Right atrium auricular region (tissue), 2 donors: ENCODE measurements at places on chromosomes 1 and 21. TPM values are rescaled to one million over a fixed set of nuclear protein-coding genes. Genes with fewer than 3 reads are reported as not detected.

The TMEM125 gene
- total RNA-seq = 2.1 TPM

The CD164L2 gene
- total RNA-seq = not detected

The NENF gene
- 134 TPM for total RNA-seq

The TNFSF4 gene
- 1.4 TPM for total RNA-seq

The SYDE2 gene
- total RNA-seq = 21.8 TPM

GRCh38 chr1:16012590-16013219, 5.1 kb downstream of the HSPB7 start:
- no peak for DNase-seq

GRCh38 chr21:35548904-35549615, 500.0 kb upstream of the RUNX1 start:
- DNase-seq = no peak

DNA sequence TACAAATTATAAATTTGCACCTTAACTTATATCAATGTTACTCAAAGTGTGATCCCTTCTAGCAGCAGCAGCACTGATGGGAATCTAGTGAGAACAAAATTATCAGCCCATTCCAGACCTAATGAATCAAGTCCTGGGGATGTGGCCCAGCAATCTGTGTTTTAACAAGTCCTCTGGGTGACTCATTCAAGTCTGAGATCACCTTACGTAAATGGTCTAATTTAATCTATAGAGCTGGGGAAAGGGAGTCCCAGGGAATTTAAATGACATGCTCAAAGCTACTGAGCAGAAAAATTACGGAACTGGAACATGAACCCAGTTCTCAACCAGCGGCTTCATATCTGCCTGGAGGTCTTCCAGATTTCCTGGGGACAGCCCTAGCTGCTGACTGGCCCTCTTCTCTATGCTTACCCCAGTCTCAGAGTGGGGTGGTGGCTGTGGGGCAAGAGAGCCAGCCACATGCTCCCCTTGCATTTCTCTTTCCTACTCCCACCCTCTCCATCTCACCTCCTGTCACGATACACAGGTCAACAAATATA, 220.0 kb downstream of the TM2D1 start:
- no peak for DNase-seq

GRCh38 chr1:156246241-156246780, 1.5 kb downstream of the PAQR6 start:
- DNase-seq = no peak

DNA sequence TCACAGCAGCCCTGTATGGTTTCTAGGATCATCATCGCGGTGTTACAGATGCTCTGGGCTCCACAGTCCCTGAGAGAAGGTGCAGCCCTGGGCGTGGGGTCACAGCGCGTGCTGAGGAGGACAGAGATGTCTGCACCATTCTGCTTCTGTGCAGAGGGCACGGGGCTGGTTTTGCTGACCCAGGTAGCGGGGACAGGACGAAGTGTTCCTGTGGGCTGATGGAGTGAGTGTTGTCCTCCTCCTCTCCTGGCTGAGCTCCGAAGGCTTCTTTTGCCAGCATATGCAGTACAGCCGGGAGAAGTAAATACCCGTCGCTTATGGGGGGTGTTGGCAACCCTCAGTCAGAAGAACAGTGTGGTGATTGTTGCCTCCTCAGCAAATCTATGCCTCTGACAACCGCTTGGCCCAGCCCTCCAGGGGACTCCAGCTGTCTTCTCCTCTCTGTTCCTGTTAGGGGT, 101.5 kb downstream of the DDX20 start:
- DNase-seq = peak; percentile 61

DNA sequence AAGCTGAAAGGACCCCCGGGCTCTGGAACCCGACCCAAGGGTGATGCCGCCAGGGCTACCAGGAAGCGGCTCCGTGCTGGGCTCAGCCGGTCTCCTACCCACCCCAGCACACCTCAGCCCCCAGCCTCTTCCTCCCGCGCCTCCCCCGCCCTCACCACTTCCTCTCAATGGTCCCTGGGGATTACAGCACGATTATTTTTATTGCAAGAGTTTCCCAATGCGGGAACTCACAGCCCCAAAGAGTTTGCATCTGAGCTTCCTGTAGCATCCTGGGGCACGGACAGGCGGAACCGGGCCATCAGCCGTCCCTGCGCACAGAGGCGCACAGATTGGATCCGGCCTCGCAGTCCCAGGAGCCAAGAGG, 8.7 kb upstream of the SLX9 start:
- DNase-seq = no peak

DNA sequence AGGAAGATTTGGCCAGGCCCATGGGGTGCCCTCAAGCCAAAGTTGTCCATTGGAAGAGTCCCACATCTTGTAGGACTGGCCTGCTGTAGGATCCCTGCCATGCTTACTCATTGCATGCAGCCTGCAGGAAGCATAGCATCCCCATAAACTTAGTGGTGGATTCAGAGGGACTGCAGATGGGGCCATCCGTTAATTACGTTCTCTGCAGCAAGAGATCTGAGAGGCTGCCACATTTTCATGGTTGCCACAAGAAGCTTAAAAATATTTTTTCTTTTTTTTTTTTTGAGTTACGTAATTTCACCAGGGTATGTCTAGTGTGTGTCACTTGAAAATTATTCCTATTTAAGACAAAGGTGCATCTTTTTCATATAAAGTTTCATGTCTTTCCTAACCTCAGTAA, 329.7 kb upstream of the USP24 start:
- DNase-seq = no peak

DNA sequence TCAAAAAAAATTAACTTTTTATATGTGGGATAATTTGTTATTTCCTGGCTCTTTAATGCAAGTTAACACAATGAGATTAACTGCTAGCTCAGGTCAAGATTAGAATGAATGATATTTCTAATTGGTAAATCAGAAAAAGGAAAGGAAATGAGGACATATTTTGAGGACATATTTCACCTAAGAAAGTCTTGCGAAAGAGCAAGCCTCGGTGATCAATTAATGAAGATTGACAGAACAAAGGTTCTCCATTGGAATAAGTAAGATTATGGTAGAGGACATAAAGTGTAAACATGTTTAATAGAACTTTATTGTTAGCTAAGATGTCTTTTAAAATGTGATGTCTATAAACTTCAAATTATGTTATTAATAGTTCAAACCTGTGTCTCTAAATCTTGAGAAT, 1617.8 kb downstream of the KCNT2 start:
- no peak for DNase-seq

- no peak for DNase-seq
Measured at GRCh38 chr1:187696073-187696472, 867.3 kb downstream of the PLA2G4A start.

GRCh38 chr1:169128562-169128961, 22.1 kb downstream of the ATP1B1 start:
- no peak for DNase-seq

GRCh38 chr1:160776178-160776577, 19.8 kb upstream of the LY9 start:
- DNase-seq = no peak

DNA sequence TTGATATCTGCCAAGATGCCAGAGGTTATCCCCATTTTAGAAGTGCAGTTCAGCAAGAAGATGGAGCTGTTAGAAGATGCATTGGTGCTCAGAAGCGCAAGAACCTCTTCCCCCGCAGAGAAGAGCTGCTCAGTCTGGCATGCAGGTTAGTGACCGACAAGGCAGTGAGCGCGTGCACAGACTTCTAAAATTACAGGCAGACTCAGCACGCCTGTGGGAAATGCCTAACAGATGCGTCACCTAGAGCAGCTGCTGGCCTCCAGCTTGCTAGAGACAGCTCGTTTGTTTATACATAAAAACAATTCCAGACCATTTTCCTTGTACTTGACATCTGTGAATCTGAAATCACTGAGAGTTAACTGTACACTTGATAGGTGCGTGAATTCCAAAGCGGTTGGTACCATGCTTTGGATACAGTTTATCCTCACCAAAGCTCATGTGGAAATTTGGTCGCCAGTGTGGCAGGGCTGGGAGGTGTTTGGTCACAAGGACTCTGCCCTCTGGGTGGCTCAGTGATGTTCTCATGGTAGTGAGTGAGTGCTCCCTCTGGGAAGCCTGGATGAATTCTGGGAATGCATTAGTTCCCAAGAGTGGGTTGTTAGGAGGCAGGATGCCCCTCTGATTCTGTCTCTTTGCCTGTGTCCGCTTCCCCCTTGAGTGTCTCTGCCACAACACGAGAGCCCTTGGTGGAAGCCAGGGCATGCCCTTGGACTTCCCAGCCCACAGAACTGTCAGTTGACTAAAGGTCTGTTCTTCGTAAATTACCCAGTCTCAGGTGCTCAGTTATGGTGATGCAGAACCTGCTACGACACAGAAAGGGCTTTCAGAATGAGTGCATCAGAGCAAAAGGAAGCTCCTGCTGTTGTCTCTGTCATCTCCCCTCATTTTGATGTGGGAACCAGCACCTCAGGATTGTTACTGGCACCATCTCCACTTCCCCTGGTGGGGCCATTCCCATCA, 24.4 kb downstream of the SNAP47 start:
- peak; percentile 75 for DNase-seq

DNA sequence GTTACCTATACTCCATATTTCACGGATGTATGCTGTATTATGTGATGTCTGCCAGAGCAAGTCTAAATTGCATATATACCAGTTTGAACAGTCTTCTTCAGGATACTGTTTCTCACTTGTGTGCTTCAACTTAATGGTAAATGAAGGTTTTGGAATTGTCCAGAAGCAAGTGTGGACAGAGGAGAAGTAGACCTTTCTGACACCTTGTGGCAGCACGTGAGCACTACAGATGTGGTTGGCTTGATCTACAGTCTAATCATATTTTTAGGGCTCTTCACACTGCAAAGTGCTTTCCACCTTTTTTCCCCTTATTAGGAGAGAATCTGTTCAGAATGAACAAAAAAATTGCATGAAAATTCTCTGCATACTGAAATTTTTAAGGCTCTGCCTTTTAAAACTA, 10.9 kb downstream of the MORC3 start:
- DNase-seq = no peak

GRCh38 chr1:221157026-221157761, 278.0 kb downstream of the HLX start:
- no peak for DNase-seq

- no peak for DNase-seq
Measured at GRCh38 chr21:36744560-36745231, 45.8 kb downstream of the SIM2 start.

- no peak for DNase-seq
Measured at GRCh38 chr1:45526135-45526644, 4.5 kb upstream of the PRDX1 start.

DNA sequence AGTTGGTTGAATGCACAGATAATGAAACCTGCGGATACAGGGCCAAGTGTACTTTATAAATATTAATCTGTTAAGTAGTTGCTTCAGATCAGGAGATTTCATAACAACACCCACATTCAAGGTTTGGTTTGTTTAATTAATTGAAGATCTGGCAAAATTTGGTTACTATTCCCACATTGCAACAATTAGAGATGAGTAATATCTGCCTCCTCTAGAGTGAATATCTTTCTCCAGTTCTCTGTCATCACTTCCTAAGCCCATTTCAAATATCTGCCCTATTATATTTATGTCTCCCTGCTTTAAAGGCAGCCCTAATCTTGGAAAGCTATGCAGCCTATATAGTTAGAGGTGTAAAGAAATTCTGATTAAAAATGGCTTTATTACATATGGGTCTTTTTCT, 61.4 kb downstream of the PPP2R5A start:
- DNase-seq = no peak

- no peak for DNase-seq
Measured at GRCh38 chr21:32083197-32083596, 195.7 kb downstream of the MIS18A start.

GRCh38 chr1:166858726-166859419, 17.2 kb downstream of the TADA1 start:
- DNase-seq = no peak

- no peak for DNase-seq
Measured at GRCh38 chr1:113930499-113931161, 1.5 kb downstream of the HIPK1 start.

DNA sequence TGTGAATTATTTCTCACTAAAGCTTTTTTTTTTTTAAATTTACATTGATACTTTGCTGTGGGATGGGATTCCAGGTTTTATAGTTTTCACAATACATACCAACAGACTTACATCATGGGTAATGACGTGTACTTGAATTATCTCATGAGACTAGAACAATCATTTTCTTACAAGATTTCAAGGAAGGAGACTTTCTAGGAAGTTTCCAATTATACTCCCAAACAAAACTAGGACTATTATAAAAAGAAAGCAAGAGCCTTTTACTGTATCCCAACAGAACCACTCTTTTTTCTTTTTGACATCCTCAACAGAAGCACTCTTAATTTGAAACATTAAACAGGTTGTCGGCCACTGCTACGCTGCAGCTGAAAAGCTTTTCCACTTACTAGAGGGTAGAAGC, 48.7 kb downstream of the TESK2 start:
- no peak for DNase-seq

- no peak for DNase-seq
Measured at GRCh38 chr1:211335522-211336157, 9.0 kb downstream of the TRAF5 start.

GRCh38 chr1:210747112-210747511, 386.8 kb downstream of the KCNH1 start:
- DNase-seq = no peak
